ENCODE measurements at places on chromosomes 11 and 22.
A peak's percentile ranks its signal among the peaks of the same experiment; 100 is the strongest.

- DNase-seq = no peak
Measured at GRCh38 chr22:27086080-27087044, 429.0 kb downstream of the MIAT start.

- DNase-seq = peak; percentile 38
Measured at GRCh38 chr11:76674517-76675400, 4.2 kb upstream of the LRRC32 start.

DNA sequence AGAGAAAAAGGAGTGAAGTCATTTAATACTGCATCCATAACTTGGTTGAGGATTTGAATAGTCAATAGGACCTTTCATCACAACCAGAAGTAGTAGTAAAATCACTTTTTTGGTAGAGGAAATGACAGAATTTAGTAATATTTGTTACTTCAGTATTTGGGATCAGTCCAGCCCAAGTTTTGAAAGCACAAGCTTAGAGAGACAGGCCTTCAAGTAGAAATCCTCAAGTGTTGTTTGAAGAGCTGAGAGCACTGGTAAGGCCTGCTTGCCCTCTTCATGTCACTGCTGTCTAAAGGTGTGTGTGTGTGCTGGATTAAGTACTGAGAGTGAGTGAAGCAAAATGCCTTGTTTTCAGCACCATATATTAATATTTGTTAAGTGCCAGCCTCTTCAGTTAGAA, 137.3 kb downstream of the WNT11 start:
- no peak for DNase-seq

GRCh38 chr11:18171377-18172000, 1.1 kb upstream of the MRGPRX4 start:
- peak; percentile 28 for DNase-seq

DNA sequence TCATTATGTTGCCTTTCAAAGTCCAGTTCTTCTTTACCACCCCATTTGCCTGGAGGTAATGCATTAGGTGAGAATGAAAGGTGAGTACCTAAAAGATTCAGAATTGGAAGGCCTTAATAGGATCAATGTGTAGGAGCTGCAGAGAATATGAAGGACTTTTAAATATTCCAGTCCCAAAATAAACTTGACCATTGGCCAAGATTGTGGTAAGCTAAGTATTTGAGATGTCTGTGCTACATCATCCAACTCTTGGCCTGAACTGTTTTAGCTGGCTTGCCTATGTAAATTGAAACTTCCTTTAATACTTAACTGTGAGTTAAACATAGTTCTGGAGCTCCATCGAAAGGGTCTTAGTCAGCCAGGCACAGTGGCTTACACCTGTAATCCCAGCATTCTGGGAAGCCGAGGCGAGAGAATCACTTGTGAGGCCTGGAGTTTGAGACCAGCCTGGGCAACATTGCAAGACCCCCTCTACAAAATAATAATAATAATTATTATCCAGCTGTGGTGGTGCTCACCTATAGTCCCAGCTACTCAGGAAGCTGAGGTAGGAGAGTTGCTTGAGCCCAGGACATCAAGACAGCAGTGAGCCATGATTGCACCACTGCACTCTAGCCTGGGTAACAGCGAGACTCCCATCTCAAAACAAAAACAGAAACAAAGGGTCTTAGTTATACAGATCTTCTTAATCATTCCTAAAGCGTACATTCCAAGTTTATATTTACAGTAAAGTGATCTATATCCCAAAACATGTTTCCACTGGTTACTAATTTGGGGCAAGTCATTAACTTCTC, 29.8 kb downstream of the MTMR3 start:
- no peak for DNase-seq

DNA sequence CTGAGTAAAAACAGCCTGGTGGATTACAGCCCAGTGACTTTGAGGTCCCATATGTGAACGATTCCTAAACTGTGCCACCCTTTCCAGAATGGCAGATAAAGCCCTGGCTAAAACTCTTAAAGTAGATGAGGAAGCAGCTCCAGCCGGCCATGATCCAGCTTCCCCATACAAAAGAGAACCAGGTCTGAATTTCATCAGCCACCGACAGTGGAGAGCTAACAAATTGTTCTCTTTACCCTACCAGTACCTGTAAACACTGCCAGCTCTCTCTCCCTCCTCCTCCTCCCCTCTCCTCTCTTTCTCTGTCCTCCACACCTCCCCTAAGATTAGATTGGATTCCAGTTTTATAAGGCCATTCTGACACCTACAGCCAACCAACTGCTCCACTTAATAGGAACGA, 176.9 kb downstream of the DSCAML1 start:
- no peak for DNase-seq
